ENCODE measurements at places on chromosomes 6 and 20.

DNA sequence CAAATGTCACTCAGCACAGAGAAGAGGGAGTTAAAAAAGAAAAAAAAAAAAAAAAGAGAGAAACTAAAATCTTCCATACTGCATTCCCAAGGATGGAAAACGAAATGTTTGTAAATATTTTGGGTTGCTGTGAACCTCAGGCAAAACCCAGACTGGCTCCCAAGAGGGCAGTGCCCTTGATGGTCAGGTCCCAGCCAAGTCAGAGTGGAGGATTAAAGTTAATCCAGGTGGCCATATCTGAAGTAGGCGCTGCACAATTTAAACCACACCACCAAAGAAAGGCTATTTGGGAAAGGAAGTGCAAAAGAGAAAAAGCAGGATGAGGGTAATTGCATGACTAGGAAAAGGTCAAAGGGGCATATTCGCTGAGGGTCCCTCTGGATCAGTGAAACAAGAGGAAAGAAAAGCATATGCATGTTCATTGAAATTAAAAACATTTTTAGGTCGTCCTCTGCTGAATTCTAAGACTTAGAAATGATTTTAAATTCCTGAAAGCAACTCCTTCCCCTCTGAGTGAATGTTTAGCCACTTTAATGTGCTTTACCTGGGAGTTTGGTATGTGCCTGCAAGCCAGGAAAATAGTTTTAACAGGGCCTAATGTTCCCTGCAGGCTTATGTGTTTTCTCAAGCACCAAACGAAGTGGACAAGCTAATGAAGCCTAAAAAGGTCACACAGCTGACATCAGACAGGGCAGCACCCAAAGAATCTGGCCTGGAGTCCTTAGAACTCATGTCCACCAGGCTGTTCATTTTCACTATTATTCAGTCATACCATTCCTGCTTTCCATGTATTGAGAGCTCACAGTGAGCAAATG is 159.1 kb downstream of the HACE1 start:
- DNase-seq: no peak

DNA sequence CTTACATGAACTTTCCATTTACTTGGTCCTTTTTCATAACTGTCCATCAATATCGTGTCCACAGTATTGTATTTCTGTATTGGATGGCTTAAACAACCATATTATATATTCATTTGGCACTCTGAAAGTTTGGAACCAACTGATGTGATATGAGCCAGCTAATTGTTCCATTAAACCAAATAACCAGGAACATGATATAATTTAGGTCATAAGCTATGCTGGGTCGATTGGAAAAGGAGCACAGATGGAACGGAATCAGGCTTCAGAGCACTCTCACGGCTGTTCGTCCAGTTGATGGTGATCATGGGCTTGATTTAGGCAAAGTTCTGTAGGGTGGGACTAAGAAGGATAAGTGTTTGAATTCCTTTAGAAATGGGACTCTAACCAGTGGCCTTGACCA is 142.7 kb downstream of the DNAH8 start:
- no peak for DNase-seq

DNA sequence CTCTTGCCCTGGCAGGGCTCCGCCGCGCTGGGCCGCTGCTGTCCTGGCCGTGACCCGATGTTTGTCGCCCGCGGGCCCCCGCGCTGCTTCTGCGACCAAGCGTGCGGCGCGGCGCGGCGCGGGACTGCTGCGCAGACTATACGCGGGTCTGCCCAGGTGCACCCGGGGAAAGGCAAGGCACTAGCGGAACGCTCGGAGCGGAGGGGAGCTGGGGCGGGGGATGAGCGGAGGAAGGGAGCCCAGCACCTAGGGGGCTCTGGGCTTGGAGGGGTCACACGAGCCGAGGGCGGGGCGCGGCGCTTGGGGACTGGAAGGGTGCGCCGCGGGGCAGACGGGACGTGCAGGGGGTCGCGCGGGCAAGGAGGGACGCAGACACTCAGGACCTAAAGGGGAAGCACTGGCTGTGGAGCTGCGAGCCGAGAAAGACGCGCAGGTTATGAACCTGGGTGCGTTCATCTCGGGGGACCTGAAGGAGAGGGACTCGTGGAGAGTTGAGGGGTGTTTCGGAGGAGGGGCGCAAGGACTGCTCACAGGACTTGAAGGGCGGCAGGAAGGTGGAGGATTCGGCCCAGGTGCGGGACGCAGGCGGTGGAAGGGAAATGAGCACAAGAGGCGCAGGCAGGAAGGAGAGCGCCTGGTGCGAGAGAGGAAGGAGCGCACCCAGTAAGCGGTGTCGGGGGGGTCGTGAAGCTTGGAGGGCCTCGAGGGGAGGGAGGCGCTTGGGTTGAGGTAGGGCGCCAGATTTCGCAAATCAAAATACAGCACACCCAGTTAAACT is 40.8 kb upstream of the ZNFX1 start:
- DNase-seq: no peak

GRCh38 chr20:34834459-34834893 is 9.0 kb upstream of the NCOA6 start:
- peak; percentile 64 for DNase-seq

Data from NCI-H1694 (cell line).